ENCODE measurements at places on chromosomes 3 and 15.

DNA sequence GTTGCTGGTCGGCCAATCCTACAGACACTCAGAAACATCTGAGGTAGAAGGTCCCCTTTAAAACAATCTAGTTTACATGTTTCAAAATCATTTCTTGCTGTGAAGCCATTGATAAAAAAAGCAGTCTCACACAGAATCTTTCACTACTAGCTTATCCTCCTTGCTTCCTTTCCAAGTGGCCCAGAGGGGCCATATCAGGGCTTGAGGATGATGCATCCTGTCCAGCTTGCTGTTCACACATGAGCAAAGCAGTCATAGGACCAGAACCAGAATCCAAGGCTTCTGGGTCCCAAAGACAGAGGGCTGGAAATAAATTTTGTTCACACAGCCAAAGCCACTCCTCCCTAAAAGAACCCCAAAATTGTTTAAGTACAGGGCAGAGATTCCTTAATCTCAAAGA is 9.2 kb upstream of the LYZL4 start:
- DNase-seq = no peak

DNA sequence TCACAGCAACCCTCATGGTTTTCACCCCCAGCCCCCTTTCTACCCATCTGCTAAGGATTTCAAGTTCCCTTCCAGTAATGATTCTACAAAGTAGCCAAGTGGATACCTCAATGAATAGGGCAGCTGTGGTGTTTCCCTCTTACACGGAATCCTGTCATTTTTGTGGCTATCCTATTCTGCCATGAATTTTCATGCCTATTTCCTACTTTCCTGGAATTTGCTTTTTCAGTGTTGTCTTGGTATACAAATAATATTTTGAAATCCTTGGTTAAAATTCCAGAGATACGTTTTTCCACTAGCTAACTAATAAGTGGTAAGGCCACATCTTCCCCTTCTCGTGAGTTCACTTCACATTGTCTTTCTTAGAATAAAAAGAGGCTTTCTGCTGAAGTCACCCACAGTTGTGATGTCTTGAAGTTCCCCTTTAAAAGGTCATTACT is 7.5 kb downstream of the ADPRH start:
- DNase-seq = no peak

GRCh38 chr15:96369825-96370621 is 39.5 kb downstream of the NR2F2 start:
- no peak for DNase-seq

- no peak for DNase-seq
Measured at GRCh38 chr3:23829242-23829934, 23.6 kb downstream of the UBE2E1 start.

DNA sequence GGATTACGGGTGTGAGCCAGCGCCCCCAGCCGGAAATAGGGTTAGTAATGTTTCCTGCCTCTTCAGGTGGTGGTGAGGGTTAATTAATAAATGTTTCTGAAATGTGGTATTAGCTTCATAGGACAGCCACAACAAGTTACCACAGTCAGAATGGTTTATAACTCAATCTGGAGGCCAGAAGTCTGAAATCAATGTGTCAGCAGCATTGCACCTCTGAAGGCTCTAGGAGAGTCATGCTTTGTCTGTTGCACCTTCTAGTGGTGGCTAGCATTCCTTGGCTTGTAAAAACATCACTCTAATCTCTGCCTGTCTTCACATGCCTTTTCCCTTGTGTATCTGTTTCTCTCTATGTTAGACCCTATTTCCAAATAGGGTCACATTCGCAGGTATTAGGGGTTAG is 7.8 kb upstream of the RPSA start:
- no peak for DNase-seq

GRCh38 chr15:79501086-79501485 is 69.0 kb downstream of the MINAR1 start:
- no peak for DNase-seq

- no peak for DNase-seq
Measured at GRCh38 chr3:155639462-155640055, 105.3 kb downstream of the PLCH1 start.

DNA sequence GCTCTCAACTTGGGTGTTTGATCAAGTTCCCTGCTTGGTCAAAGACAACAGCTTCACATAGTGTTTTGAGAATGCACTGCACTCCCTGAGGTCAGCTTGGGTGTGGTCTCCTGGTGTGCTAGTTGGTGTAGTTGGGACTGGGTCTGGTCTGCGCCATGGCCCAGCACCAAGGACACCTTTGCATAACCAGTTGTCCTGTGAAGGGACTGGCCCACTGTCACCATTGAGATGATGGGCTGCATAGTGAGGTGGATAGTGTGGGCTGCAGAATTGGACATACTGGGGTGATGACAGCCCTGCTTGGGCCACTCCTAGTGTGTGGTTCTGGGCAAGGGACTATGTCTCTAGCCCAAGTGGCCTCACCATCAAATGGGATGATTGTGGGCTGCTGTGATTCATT is 9.5 kb downstream of the RPSA start:
- DNase-seq = no peak

DNA sequence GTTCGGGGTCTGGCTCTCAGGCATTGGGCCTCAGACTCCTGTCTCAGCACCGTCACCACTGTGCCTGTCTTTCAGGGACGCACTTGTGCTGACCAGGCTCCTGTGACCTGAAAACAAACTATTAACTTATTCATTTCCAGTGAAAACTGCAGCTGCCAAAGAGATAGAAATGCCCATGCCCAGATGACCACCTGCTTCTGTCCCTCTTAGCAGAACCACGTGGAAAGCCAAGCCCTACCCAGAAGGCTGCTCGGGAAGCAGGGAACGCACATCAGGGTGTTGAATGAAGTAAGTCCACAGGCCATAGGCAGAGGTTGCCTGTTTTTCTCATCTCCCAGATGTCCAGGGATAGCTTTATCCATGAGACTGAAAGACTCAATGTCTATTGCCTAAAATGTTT is 219.3 kb downstream of the EBLN2 start:
- no peak for DNase-seq

DNA sequence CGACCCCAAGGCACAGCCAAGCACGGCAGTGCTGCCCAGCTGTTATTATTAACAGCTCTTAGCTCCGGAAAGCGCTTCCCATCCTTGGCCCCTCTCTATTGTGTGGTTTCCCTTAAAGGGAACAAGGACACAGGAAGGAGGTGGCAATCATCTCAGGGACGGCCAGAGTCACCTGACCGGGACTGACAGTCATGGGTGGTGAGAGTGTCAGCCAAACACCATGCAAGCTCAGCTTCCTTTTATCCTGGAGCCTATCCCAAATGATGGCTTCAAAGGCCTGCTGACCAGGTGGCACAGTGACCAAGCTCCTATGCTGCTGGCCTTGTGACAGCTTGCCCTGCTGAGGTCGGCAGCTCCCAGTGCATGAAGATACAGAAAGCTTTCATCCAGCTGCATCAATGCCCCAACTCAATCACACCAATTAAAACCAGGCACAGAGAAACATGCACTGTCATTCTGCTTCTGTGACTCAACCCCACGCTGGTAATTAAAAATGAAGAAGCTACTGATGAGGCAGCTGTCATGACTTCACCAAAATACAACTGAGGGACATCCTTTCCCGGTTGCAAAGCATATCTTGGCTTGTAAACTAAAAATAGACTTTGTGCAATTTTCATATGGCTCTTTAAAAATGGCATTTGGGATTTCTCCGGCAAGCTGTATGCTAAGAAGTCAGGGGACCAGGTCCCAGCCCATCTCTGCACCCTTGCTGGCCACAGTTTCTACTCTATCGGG is 34.0 kb downstream of the PCSK6 start:
- no peak for DNase-seq

- DNase-seq = no peak
Measured at GRCh38 chr3:34238407-34238806, 440.0 kb downstream of the PDCD6IP start.

GRCh38 chr15:35667908-35668307 is 121.9 kb upstream of the DPH6 start:
- DNase-seq = no peak

DNA sequence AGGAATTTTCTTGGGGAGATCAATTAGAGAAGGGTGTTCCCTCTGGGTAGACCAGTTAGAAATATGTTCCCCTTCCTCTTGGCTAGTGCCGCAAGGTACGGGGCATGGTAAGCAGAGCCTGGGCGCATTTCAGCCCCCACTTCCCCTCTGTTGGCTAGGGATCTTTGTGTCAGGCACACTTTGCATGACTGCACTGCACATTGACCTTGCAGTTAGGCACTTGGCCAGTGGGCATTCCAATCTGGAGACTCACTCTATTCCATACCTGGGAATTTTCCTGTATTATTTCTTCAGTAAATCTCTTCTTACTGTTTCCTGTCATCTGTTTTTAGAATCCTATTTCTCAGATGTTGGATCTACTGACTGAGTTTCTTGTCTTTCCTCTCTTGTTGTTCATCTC is 30.0 kb upstream of the CACNA1D start:
- no peak for DNase-seq

DNA sequence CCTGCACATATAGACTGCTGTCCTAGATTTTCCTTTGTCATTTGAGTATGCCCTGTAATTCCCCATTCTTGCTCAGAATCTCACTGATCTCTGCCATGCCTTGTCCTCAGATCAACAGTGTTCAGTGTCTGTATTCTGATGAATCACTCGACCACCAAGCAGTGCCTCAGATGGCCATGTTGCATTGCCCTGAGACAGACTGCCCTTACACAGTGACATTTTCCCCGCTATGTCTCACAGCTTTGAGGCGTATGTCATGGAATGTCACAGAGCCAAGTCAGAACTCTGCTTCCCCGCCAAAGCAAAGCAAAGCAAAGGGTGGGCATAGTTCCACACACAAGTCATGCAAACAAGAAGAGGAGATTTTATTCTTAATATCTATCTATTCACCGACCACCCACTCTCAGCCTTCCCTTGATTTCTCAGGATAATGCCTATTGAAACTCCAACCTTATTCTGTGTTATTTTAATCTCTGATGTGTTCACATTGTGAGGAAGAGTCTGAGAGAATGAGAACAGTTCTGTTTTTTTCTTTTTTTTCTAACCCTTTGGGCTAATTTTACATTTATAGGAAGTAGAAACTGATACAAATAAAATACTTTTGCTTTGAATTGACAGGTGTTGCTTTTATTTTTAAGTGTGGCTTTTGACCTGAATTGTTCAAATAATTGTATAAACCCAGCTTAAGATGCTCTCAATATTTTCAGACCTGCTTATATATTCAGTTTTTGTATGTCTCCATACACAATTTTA is 16.9 kb upstream of the PSMD6 start:
- no peak for DNase-seq

- no peak for DNase-seq
Measured at GRCh38 chr3:178381555-178381954, 154.7 kb upstream of the KCNMB2 start.

All from activated naive CD4-positive, alpha-beta T cell treated with Interleukin-2 at 50 U/mL for 16 hours (primary cell).